Lower lobe of right lung (tissue), 2 donors: ENCODE measurements at places on chromosomes 1 and 21. TPM values are rescaled to one million over a fixed set of nuclear protein-coding genes. Genes with fewer than 3 reads are reported as not detected.
A peak's percentile ranks its signal among the peaks of the same experiment; 100 is the strongest.

STIL gene
- total RNA-seq, result 1.6 TPM

DNA sequence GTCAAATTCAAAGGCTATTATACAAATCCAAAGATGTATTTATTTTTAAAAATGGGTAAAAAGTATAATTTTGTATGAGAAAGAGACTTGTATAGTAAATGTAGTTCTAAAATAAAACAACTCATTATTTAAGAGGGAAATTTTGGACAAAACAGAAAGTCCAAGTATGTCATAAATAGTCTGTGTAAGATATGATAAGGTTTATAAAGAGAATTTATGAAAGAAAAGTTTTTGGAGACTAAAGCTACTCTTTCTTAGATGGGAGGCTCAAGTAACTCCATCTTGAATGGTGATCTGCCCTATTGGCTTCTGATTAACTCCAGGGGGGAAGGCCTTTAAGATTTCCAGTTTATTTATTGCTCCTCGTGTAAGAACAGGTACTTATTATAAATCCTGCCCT lies 14.7 kb upstream of the OR2T27 start:
- DNase-seq, result no peak

ADORA1 gene
- 4.1 TPM for total RNA-seq

DNA sequence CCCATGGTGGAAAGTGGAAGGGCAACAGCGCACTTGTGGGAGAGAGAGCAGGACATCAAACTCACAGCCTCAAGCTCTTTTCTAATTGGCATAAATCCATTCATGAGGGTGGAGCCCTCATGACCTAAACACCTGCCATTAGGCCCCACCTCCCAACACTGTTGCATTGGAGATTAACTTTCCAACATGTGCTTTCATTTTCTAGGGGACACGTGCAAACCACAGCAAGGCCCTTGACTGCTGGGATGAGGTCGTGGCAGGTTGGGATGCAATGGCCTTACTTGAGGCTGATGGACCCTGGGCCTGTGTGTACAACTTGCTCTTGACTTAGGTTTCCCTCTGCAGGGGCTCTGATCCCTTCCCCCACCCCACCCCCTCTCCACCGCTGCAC lies 35.9 kb upstream of the NEK2 start:
- DNase-seq, result no peak

DNA sequence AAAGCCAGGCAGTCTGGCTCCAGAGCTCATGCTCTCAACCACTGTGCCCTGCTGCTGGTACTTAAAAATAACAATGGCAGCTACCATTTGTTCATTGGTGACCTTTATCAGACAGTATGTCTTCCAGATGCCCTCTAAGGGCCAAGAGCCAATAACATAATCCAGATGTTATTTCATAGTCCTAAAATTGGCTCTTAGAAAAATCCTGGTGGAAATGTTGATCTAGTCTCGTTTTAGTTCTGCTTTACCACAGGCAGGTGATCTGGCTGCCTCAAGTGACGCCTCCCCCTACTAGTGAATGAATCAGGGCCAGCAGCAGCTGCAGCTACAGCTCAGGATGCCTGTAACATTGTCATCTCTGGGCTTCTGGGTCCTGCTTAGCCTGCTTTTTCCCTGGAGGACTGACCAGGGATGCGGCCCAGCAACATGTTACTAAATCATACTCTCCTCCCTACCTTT lies 12.6 kb upstream of the HMGN2 start:
- no peak for DNase-seq

ST6GALNAC3 gene
- total RNA-seq, result 8.8 TPM

- DNase-seq, result no peak
These were observed 681 bp downstream of the B4GALT2 start for GRCh38 chr1:43979528-43980254.

- DNase-seq, result no peak
These were observed 421.2 kb upstream of the DAB1 start for GRCh38 chr1:57845041-57845440.

GRCh38 chr1:104266612-104267011 lies 516.9 kb downstream of the AMY1C start:
- no peak for DNase-seq

DNA sequence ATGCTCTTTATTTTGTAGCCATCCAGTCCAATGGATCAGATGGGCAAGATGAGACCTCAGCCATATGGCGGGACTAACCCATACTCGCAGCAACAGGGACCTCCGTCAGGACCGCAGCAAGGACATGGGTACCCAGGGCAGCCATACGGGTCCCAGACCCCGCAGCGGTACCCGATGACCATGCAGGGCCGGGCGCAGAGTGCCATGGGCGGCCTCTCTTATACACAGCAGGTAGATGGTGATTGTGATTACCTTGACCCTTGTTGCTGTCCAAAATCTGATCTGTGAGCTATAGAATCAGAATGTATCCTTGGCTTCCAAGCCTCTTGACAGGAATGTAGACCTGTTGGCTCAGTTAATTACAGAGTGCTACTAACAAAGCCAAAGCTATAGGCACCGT lies 33.8 kb downstream of the ARID1A start:
- DNase-seq, result no peak

GRCh38 chr1:159927211-159927848 lies 2.0 kb upstream of the TAGLN2 start:
- DNase-seq, result no peak

GRCh38 chr1:35835398-35835797 lies 27.6 kb downstream of the AGO4 start:
- DNase-seq, result no peak

DNA sequence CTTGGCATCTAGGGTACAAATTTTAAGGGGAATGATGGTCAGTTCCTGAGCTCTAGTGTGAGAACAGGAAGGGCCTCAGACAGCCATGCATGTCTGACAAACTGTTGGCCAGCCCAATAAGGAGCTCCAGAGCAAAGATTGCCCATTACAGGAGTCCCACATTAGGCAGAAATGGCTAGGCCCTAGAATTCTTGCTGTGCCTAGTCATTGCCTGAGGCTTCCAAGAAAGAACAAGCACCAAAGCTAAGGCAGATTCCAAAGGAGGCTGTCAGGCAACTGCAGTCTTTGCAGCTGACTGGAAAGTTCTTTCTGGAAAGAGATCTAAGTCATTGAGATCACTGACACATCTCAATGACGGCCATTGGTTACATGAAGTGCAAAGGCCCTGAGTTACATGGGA lies 3.9 kb upstream of the STIL start:
- DNase-seq, result no peak

- no peak for DNase-seq
These were observed 626.5 kb downstream of the PTPRC start for GRCh38 chr1:199265319-199265718.

DNA sequence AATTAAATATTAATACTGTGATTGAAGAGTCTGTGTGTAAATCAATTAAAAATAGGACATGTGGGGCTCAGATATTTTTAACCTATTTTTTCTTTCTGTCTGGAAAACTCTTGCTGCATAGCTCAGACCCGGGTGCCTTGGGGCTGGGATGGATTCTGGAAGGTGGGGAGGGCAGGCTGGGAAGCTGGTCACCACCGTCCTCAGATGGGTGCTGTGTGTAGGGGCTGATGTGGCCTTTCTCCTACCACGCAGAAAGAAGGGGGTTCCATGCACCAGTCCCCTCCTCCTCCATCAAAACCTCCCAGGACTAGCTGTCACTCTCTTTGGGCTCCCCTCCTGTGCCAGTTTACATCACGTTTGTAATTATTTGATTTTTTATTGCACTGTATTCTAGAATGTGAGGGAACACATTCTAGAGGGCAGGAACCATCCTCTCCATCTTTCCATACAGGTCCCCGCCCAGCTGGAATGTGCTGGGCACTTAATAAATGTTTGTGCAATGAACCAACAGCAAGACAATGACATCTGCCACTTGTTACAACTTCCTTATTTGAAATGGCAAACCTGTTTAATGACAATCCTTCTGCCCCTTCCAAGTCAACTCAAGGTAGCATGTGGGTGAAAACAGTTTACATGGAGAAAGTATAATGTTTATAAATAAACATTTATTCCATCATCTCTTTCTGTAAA lies 104.3 kb downstream of the EDEM3 start:
- DNase-seq, result no peak

DNA sequence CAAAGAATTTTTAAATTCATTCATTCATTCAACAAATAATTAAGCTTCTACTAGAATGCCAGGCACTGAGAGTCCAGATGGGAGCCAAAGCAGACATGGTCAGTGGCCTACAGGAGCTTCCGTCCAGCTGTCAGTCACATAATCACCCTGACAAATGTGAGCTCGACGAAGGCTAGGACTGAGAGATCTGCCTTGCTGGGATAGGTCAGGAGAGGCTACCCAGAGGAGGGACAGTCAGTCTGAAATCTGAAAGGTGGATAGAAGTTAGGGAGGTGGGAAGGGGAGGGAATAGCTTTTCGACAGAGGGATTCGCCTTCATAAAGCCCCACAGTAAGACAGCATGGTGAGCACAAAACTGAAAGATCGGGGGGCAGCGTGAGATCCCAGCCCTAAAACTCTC lies 8.3 kb downstream of the EPHX1 start:
- no peak for DNase-seq

KRTAP10-11 gene
- total RNA-seq, result not detected

CCDC24 gene
- 10.7 TPM for total RNA-seq

TLCD4 gene
- total RNA-seq, result 11.3 TPM

MYOG gene
- not detected for total RNA-seq

HTR1D gene
- 1.1 TPM for total RNA-seq

DNA sequence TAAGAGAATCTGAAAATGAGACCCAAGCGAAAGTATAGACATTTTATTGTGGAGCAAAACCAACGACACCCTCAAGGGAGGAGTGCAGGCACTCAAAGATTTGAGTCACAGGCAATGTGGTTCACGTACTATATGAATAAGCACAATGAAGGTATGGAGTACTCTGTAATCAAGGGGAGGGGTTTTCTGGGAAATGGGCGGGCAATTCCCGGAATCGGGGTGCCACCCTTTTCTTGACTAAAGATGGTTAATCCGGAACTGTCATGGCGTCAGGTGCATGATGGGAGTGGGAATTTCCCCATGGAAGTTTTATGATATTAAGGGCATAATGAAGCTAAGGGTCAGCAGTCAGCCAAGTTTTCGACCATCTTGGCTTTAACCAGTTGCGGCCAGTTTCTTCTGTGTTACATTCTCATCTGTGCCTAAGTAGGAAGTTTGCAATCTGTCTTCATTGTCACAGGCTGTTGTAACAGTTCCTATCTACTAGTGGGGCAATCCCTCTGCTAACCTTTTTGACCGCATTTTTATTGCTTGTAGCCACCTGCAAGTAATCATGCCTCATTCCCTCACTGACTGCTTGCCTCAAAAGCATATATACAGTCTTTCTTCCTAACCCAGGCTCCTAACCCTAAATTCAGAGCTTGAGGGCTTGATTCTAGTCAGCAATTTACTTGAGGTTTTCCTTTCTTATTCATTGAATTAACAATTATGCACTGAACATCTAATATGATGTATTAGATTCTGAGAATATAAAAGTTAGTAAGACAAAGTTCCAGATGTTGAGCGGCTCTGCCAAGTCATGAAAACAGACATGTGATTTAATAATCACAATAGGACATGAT lies 775 bp upstream of the AIM2 start:
- peak; percentile 63 for DNase-seq

ADORA3 gene
- 10.3 TPM for total RNA-seq

- DNase-seq, result no peak
These were observed 131.8 kb downstream of the PLXNA2 start for GRCh38 chr1:208112401-208112800.

DNA sequence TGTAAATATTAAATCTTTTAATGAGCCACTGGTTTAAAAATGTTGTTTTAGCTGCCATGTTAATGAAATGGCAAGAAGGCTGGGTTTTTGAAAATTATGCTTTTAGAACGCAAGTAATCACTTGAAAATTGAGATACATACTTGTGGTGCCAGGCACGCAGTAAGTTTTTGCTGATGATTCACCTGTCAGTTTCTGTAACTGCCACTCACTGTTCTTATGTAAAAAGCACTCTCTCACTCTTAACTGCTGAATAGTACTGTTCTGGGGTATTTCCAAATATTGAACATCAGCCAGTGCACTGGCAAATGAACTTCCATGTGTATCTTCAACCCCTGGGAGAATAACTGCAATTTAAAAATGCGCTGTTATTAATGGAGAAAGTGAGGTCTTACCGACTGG lies 17.9 kb downstream of the LGALS8 start:
- no peak for DNase-seq

- no peak for DNase-seq
These were observed 18.0 kb downstream of the ATP1B1 start for GRCh38 chr1:169124459-169124858.

GRCh38 chr1:116521186-116521585 lies 49.6 kb downstream of the CD58 start:
- no peak for DNase-seq

GRCh38 chr1:174974711-174975119 lies 25.0 kb upstream of the CACYBP start:
- DNase-seq, result no peak

- DNase-seq, result no peak
These were observed at the start of gene PKLR for GRCh38 chr1:155301342-155301841. Gene PKLR (minus strand): TSS chr1:155301438. CDS start chr1:155301395, 43 bp downstream.

DNA sequence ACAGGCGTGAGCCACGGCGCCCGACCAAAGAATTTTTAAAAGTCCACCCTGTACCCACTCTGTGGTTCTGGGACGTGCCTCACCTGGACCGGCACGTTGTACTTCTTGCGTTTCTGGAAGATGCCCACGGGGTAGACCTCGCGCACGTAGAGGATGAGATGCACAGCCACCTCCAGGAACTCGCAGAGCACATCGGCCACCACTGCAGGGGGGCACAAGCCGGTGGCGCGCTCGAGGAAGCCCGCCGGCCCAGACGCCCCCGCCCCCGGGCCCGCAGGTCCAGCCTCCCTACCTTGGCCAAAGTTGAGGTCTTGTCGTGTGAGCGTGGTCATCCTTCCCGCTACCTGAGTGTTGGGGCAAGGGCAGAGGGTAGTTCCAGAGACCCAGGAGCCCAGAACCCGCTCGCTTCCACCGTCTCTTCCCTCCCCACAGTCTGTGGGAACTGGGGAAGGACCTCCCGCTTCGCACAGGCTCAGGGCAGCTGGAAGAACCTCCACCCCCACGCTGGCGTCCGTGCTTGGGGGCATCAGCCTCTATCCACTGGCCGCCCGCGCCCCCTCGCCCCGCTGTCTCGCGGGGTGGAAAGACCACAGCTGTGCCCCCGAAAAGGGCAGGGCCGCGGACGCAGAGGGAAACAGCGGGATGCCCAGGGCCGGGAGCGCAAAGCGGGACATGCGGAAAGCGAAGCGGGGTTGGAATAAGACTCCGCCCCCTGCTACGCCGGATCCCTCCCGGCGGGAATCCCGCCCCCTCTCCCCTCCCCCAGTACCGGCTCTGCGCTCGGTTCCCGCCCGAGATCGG lies 478 bp downstream of the MAD2L2 start:
- DNase-seq, result no peak

OLFML2B gene
- total RNA-seq, result 19.1 TPM

GRCh38 chr1:43482215-43482614 lies 28.5 kb upstream of the HYI start:
- DNase-seq, result no peak

GRCh38 chr1:58190267-58190988 lies 356.1 kb downstream of the OMA1 start:
- DNase-seq, result no peak
